ENCODE measurements at places on chromosomes 12 and 14.

GRCh38 chr12:83537428-83538053 is 850.8 kb downstream of the TMTC2 start:
- no peak for DNase-seq

GRCh38 chr14:22549324-22549962 is 39.6 kb downstream of the DAD1 start:
- no peak for DNase-seq

DNA sequence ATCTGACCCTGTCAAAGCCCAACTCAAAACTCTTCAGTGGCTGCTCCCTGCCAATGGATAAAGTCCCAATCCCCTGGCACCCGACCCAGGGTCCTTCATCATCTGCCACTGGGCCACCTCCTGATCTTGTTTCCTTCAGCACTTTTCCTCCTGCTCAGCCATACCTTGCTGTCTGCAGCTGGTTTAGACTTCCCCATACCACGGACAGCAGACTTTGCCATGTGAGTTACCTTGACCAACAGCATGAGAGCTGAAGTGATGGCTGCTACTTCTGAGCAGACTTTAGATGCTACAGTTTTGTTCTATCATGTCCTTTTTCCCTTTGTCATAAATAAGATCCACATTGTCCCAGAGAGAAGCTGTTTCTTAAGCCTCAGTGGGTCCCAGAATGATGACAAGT is 33.3 kb upstream of the STON2 start:
- no peak for DNase-seq

DNA sequence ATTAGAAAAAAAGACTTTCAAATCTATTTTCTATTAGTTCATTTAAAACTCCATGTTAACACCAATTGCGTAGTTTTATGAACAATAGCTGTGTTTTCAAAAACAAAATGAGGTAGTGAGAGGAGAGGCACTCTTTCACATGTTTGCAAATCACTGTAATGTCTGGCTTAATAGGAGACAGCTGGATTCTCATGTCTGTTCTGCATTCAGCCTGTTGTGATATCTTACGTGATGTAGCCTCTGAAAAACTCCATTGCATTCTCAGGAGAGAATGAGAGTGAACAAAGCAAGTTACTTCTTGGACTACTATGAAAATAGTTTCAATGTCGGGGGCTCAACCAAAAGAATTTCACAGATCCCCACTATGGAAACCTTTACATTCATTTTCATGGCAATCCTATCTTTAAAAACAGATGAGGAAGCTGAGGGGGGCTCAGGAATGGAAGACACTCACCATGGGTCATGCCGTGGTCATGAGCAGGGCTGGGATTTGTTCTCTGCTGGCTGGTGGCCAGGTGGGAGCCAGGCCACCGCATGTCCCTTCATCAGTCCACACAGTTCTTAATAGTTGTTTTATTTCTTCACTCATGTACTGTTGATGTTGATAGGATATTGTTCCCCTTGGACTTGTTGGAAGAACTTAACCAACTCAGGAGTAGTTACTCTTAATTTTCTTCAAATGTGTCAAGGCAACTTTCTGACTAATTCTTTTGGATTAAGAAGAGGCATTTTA is 346.2 kb upstream of the FAR2 start:
- no peak for DNase-seq

DNA sequence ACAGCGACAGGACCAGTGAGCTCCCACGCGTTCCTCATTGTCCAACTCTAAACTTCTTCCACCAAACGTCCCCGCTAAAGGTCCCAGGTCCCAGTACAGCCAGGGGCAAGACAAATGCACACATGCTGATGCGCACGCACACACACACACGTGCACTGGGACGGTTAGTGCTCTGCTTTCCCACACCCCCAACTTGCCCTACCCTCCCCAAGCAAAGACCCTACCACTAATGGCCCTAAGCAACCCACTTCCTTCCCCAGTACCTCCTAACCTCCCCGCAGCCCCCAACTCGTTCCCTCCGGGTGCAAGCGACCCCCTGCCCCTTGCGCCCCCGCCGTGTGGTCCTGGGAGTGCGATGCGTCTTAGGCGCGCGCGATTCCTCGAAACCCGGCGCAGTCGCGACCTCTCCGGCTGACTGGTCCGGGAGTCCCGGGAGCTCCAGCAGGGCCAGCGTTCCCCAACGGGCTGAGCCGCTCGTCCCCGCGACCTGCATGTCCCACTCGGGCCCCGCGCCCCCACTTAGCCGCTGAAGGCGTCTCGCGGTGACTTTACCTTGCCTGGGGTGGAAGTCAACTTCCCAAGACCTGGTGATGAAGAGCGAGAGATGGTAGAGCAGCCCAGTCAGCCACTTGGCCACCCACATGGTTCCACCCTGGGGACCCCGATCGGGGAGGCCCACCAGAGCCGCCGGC is 578 bp downstream of the ADAMTS20 start:
- DNase-seq = no peak

GRCh38 chr12:109346920-109347319 is 780 bp upstream of the MYO1H start:
- no peak for DNase-seq

DNA sequence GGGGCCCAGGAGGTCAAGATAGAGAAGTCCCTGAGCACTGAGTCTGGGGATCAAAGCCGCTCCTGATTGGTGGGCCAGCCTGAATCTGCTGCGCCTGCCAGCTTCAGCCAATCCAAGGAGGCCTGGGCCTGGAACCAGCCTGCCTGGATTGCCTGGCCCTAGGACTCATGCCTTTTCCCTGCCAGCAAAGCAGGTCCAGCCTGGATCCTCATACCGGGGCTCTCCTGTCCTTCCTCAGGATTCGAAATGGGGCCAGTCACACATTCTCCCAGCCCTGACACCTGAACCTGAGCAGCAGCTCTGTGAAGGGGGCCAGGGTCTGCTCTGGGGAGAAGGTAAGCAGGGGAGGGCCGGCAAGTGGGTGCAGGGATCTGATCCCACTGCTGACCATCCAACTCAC is 81.9 kb downstream of the NINJ2 start:
- no peak for DNase-seq

DNA sequence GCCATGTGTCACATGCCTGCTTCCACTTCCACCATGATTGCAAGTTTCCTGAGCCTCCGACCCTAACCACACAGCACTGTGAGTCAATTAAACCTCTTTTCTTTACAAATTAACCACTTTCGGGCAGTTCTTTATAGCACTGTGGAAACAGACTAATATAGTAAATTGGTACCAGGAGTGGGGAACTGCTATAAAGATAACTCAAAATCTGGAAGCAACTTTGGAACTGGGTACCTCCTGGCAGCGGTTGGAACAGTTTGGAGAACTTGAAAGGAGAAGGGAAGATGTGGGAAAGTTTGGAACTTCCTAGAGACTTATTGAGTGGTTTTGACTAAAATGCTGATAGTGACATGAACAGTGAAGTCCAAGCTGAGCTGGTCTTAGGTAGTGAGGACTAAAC is 436.1 kb downstream of the TMEM121 start:
- no peak for DNase-seq

DNA sequence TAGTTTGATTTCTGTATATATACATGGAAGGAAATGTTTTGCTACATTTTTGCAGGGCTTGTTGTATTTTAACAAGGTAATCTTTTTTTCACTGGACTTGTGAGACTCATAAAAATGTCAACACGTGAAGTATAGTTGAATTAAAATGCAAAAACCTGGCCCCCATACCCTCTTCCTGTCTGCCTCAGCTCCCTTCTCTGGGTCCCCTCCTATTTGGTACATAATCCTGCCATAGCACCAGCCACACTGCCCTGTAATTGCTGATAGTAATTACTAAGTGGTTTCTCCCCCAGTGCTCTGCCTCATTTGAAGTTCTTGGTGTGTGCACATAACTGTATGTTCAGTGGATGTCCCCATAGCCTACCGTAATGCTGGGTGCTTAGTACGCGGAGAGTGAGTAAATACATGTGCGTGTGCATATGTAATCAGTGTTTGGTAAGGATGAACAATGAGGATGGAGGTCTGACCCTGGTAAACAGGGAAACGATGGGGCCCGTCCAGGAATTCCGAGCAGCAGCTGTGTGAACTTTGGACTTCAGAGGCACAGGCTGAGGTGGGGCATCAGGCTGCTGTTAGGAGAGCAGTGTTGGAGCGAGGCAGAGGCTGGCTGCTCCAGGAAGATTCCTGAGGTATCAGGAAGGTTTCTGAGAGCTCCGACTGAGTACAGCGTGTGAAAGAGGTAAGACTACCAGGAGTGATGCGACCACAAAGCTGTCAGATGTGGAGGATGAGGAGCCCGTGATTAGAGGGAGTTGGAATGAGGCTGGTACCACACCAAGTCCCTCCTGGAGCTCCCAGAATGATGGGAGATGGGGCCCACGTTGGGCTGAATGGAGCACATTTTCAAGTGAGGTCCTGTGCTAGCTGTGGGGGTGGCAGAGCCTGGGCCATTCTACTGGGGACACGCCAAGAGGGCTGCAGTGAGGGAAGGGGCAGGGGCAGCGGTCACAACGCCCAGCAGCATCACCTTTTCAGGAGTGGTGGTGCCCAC is 106.8 kb downstream of the PELI2 start:
- no peak for DNase-seq

DNA sequence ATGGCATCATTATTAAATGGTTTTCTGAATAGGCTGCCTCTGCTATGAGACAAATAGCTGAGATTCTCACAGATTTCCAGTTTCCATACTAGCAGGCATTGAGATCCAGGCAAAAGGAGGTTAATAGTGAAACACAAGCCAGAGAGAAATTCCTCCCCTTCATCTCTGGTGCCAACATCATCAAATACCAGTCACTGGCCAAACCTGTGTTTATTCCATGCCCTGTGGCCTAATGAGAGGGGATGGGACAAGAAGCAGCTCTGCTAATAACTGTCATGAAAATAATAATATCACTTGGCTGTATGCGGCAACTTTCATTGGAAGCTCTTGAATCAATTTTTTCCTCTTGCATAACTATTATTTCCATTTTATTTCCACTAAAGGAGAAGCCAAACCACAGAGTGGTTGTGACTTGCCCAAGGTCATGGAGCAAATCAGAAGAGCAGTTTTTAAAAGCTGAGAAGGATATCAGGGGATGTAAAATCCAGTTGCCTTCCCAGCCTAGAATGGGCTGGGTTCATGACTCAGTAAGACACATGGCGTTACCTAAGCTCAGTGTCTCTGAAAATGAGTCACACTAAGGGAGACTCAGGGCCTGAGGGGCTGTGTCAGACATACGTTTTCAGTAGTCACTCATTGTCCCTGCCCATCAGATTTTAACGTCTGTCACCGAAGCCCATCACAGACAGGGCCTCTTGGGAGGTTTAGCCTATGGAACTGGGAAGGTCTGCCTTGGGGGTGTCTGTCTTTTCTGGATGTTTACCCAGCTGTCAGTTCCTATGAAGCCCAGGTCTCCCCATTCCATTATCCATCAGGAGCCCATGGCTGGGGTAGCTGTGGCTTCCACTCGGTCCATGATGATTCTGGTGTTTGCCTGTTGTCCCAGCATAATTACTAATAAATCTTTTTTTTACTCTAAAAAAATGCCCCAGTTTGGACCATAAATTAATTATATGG is 208.8 kb upstream of the EEA1 start:
- DNase-seq = no peak
